ENCODE measurements at places on chromosomes 1 and 21. TPM values are rescaled to one million over a fixed set of nuclear protein-coding genes. Genes with fewer than 3 reads are reported as not detected.

GRCh38 chr1:151267760-151268159 lies 13.2 kb downstream of the PSMD4 start:
- no peak overlapping the region for H3K4me3 ChIP-seq
- H3K27me3 ChIP-seq, result no peaks in the 10 kb centered on the region
- peaks cover 19% of the 10 kb centered on the region for H3K36me3 ChIP-seq
- no peak for DNase-seq
- no peaks in the 10 kb centered on the region for H3K4me1 ChIP-seq

GRCh38 chr1:29631836-29632805 lies 395.8 kb downstream of the PTPRU start:
- H3K27ac ChIP-seq, result no peak overlapping the region
- H3K4me1 ChIP-seq, result no peaks in the 10 kb centered on the region
- no peak overlapping the region for H3K4me3 ChIP-seq
- no peaks in the 10 kb centered on the region for H3K27me3 ChIP-seq
- no peak for DNase-seq

- H3K27ac ChIP-seq, result no peak overlapping the region
- no peaks in the 10 kb centered on the region for H3K4me1 ChIP-seq
- peaks cover 4% of the 10 kb centered on the region for H3K36me3 ChIP-seq
- H3K27me3 ChIP-seq, result no peaks in the 10 kb centered on the region
Observed at GRCh38 chr1:209844695-209845407, 17.1 kb downstream of the UTP25 start.

DNA sequence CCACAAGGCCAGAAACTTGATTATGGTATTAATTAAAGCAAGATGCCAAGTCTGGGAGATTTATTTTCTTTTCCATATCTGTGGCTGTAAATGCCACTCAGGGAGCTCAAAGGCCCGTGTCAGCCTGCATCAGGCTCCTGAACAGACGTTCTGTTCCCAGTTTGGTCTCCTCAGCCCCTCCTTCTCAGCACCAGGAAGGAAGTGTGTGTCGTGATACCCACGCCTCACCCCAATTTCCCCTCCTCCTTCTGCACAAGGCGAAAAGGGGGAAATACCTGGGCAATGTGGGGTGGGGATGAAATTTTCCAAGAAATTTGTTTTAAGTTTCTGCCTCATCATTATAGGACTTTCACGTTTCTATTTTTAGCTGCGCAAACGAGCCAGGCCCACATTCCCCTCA lies 112.0 kb downstream of the SYF2 start:
- H3K4me3 ChIP-seq, result no peak overlapping the region
- DNase-seq, result no peak
- H3K4me1 ChIP-seq, result no peaks in the 10 kb centered on the region
- H3K27ac ChIP-seq, result no peak overlapping the region
- H3K27me3 ChIP-seq, result peaks cover 12% of the 10 kb centered on the region
- no peaks in the 10 kb centered on the region for H3K36me3 ChIP-seq

GRCh38 chr1:213649373-213649772 lies 338.4 kb upstream of the PROX1 start:
- no peak overlapping the region for H3K27ac ChIP-seq
- no peaks in the 10 kb centered on the region for H3K27me3 ChIP-seq
- H3K4me1 ChIP-seq, result peaks cover 6% of the 10 kb centered on the region

- peak; percentile 50 for DNase-seq
- no peaks in the 10 kb centered on the region for H3K36me3 ChIP-seq
- H3K27me3 ChIP-seq, result peaks cover 49% of the 10 kb centered on the region
- H3K27ac ChIP-seq, result no peak overlapping the region
- H3K4me3 ChIP-seq, result no peak overlapping the region
Observed at GRCh38 chr1:33634806-33635205, 162.4 kb downstream of the ZSCAN20 start.

The CELSR2 gene
- total RNA-seq, result 97.1 TPM

Measured in neural crest cell (in vitro differentiated cells).